Keratinocyte (primary cell): ENCODE measurements at places on chromosomes 3 and 15.
A peak's percentile ranks its signal among the peaks of the same experiment; 100 is the strongest.

GRCh38 chr15:59169251-59169708 is 37.4 kb upstream of the LDHAL6B start:
- DNase-seq, result peak; percentile 13

GRCh38 chr3:5677555-5677954 is 490.0 kb downstream of the EDEM1 start:
- no peak for DNase-seq

DNA sequence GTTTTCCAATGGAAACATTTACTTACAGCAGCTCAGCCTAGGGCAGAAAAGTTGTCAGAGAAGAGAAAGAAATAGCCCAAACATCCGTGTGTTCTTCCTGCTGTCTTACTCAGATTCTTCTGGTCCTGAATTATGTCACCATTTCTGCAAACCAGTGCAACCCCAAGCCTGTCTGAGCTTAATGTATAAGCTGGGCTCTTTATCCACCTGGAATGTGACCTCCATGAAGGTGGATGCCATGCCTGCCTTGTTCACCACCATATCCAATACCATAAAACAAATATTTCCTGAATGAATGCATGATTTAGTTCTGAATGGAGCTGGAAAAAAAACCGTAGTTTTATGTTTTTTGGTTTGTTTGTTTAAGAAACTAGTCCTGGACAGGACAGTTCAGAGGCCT is 150.9 kb downstream of the RYR3 start:
- no peak for DNase-seq

- no peak for DNase-seq
These were observed 45.9 kb downstream of the CGNL1 start for GRCh38 chr15:57422113-57422754.

- DNase-seq, result no peak
These were observed 233.2 kb downstream of the FGF12 start for GRCh38 chr3:192494174-192494573.

GRCh38 chr3:187318819-187319616 is 27.5 kb upstream of the MASP1 start:
- peak; percentile 7 for DNase-seq

DNA sequence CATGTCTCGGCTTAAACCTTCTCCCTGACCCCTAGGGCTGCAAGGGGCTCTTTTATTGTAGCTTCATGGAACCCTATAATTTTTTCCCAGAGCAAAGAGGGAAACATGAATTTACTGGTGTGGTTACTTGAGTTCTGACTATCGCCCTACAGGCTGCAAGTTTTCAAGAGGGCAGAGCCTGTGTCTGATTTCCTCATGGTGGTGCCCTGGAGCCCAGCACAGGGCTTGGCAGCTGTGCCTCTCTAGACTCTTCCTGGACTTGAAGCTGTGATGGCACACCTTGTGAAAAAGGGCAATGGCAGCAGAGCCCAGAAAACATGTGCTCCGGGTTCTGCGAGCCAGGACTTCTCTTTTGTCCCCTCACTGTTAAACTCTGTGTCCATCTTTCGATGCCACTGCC is 34.2 kb upstream of the TF start:
- no peak for DNase-seq

GRCh38 chr15:52485290-52485689 is 43.4 kb downstream of the MYO5A start:
- DNase-seq, result no peak

- DNase-seq, result no peak
These were observed 13.4 kb upstream of the RTP3 start for GRCh38 chr3:46484388-46484787.

GRCh38 chr3:187616307-187616972 is 53.8 kb downstream of the SST start:
- no peak for DNase-seq

- no peak for DNase-seq
These were observed 159.2 kb upstream of the SLCO3A1 start for GRCh38 chr15:91694131-91694830.

- DNase-seq, result no peak
These were observed 47.2 kb upstream of the TEX55 start for GRCh38 chr3:119098619-119099222.

- DNase-seq, result no peak
These were observed 61.9 kb downstream of the CTDSPL start for GRCh38 chr3:37923569-37924040.

DNA sequence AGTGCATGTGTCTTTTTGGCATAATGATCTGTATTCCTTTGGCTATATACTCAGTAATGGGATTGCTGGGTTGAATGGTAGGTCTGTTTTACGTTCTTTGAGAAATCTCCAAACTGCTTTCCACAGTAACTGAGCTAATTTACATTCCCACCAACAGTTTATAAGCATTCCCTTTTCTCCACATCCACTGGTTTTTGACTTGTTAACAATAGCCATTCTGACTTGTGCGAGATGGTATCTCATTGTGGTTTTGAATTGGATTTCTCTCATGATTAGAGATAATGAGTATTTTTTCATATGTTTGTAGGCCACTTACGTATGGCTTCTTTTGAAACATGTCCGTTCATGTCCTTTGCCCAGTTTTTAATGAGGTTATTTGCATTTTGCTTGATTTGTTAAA is 117.7 kb downstream of the CHCHD4 start:
- DNase-seq, result no peak

GRCh38 chr3:78957456-78957855 is 810.3 kb downstream of the ROBO1 start:
- DNase-seq, result no peak

DNA sequence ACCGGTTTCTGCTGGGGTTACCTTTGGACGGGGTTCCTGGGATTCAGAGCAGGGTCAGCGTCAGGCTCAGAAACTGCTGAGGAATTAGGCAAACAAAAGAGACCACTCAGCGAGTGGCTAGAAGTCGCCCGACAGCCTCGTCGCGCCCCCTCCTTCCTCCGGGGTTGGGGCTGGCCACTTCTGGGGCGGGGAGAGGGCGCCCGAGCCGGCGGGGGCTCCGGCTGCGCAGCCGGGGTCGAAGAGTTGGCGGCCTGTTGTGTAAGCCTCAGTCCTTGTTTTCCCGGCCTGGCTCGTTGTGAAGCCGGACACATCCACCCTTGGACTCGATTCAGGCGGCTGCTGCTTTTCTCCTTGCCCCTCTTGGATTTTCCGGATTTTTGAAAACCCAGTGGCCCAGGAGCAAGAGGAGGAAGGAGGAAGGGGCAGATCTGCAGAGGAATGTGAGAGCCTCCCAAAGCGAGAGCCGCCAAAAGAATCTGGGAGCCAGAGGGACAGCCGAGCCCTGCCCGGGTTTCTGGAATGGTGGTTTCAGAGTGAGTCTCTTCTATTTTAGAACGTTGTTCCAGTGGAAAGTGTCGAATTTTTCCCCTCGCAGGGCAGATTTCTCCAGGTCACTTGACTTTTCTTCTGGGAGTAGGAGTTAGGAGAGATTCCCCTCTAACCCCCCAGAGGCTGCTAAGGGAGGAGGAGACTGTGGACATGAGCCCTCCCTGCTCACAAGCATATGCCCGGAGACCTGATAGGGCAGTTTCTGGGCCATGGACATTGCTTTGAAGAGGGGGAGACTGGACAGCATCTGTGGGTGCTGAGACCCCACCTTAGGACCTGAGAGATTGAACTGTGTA is 666 bp downstream of the SNX33 start:
- no peak for DNase-seq

DNA sequence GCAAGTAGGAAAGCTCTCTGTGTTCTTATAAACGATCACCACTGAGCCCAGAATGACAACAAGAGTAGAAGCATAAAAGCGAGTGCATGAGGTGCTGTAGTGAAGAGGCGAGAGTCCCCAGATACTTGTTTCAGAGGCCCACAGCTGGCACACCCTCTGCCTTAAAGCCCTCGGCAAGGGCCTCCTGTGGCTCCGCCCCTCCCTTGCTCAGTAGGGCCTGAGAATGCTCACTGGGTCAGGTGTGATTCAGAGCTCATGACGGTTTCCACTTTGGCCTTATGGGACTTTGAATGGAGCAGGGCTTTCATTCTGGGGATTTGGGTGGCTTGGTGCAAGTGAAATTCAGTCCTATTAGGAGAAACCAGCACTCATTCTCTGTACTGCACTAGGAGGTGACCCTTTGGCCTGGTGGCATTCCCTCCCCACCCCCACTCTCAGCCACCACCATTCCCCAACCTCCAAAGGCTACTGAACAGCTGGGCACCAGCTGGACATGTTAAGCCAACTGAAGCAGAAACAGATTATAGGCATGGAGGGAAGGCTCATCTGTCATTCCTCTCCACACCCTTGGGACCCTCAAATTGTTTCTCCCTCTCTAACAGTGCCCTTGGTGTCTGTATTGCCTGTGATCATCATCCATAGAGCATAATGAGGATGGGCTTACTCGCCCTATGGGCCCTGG is 109.6 kb upstream of the CTDSPL start:
- DNase-seq, result no peak

GRCh38 chr3:77917225-77917624 is 877.3 kb downstream of the ROBO2 start:
- no peak for DNase-seq

GRCh38 chr3:139043554-139044365 is 932 bp downstream of the PRR23C start:
- DNase-seq, result no peak

DNA sequence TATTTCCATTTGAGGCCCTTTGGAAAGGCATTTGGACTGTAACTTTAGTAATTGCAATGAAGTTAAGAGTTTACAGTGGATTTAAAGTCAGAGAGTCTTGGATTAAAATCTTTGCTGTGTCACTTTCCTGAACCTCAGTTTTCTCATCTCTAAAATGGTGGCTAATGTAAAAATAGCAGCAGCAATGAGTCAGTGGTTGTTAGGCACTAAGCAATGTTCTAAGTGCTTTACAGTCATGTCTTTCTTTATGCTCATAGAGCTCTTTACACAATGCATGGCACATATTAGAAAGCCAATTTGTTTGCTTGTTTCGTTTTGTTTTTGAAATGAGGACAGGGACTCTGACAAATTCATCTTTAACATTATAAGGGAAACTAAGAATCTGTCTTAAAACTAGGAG is 222.7 kb upstream of the DNAJC19 start:
- no peak for DNase-seq

DNA sequence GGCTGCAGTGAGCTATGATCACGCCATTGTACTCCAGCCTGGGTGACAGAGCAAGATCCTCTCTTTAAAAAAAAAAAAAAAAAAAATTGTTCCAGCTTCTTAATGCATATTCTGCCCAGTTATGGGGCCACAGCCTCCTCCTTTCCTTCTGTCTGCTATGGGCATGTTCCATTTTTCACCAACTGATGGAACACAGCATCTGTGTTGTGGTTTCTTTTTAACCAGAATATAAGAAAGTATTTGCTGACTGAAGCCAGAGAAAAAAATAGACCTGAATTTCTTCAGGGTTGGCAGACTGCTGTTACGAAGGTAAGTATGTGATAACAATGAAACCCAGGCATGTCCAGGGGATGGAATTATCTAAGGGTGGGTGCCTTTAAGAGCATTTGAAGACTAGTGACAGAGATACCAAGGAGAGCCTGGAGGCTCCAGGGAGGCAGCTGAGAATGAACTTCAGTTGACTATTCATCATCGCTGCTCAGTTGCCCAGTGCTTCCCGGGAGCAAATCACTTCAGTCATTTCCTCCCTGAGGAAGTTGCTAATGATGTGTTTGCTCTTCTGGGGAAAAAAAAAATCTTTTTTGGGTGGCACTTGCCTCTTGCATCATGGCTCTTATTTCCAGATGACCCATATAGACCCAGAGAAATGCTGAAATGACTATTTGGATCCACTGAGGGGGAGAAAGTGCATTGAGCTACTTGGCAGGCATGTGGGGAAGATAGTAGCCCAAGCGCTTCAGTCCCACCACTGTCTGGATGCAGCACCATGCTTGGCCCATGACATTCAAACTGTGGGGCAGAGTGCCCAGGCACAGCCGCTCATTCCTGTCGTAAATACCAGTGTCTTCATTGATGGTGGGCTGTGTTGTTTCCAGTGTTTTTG is 14.5 kb downstream of the NCBP2 start:
- no peak for DNase-seq

DNA sequence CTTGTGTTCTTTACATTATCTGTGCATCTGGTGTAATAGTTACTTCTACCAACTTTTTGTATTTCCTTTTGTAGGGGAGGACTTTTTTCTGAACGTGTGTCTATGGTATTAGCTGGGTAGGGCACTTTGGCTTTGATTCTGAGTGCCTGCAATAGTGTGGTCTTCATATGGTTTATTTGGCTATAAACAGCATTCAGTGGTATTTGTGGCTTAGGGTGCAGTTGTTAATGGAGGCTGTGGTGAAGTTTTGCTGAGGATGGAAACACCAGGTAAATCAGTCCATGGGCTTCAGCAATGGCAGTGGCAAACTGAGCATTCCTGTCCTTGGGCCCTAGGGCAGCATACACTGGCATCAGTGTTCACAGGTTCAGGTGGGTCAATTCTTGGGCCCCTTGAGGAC is 230.6 kb upstream of the CTNNB1 start:
- DNase-seq, result no peak

- DNase-seq, result no peak
These were observed 24.9 kb downstream of the SLCO2A1 start for GRCh38 chr3:134004841-134005240.

DNA sequence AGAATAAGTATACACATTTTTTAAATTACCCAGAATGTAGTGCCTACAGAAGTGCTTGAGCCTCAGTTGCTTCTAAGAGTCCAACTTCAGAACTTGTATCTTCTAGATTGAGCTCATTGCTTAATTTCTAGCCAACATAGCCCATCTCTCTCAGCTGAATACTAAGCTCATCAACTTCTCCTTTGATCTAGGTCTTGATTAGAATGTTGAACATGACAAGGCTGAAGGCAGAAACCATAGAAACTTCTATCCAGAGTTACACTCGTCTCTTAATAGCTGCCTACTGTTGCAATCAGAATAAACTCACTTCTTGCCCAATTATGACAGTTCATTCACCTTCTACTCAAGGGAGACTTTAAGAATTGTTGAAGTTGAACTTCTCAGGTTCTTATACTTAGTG is 327.3 kb upstream of the THBS1 start:
- DNase-seq, result no peak

DNA sequence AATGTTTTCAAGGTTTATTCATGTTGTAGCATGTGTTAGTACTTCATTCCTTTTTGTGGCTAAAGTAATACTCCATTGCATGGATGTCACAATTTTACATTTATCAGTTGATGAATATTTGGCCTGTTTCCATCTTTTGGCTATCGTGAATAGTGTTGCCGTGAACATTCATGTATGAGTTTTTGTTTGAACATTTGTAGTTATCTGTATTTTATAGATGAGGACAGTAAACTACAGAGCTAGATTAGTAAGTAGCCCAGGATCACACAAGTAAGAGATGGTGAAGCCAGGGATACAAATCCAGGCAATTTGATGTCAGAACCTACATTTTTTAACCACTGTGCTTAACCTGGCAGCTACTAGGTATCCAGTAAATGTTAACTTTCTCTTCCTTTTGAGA is 63.2 kb downstream of the ASTE1 start:
- no peak for DNase-seq
